ENCODE measurements at places on chromosomes 6 and 20. TPM values are rescaled to one million over a fixed set of nuclear protein-coding genes. Genes with fewer than 3 reads are reported as not detected.

The PACRG gene
- total RNA-seq, result 1.0 TPM

The VARS2 gene
- total RNA-seq, result 13.5 TPM

The IL17A gene
- not detected for total RNA-seq

The MYLK2 gene
- total RNA-seq, result 0.54 TPM

The FAM209A gene
- not detected for total RNA-seq

The TGM3 gene
- 5.8 TPM for total RNA-seq

The TDRD6 gene
- 0.77 TPM for total RNA-seq

The DEF6 gene
- total RNA-seq, result 4.6 TPM

The TRMT11 gene
- total RNA-seq, result 29.1 TPM

The KIAA1755 gene
- total RNA-seq, result 14.7 TPM

The FAM162B gene
- total RNA-seq, result 5.6 TPM

The ZBTB46 gene
- total RNA-seq, result 13.8 TPM

The PROKR2 gene
- total RNA-seq, result not detected

The RAMACL gene
- total RNA-seq, result 2.3 TPM

The EPB41L1 gene
- total RNA-seq, result 39.1 TPM

The BPIFA1 gene
- not detected for total RNA-seq

The ABHD12 gene
- 45.9 TPM for total RNA-seq

The ELOVL2 gene
- 0.62 TPM for total RNA-seq

The CLVS2 gene
- total RNA-seq, result 0.27 TPM

The ZC3H12D gene
- total RNA-seq, result 1.3 TPM

The LAMA5 gene
- total RNA-seq, result 58.6 TPM

The ZNF391 gene
- total RNA-seq, result 15.9 TPM

The EGFL8 gene
- total RNA-seq, result 9.8 TPM

The MAP3K4 gene
- total RNA-seq, result 25.8 TPM

The GLO1 gene
- total RNA-seq, result 87.0 TPM

The SEL1L2 gene
- not detected for total RNA-seq

The MLN gene
- total RNA-seq, result not detected

The RIPOR3 gene
- total RNA-seq, result 16.2 TPM

The ULBP1 gene
- 0.27 TPM for total RNA-seq

The WFDC5 gene
- total RNA-seq, result not detected

The LAMP5 gene
- not detected for total RNA-seq

The DEFB116 gene
- not detected for total RNA-seq

The PKIB gene
- total RNA-seq, result not detected

The DDO gene
- 1.4 TPM for total RNA-seq
